RWPE1 (cell line): ENCODE measurements at places on chromosomes 1 and 21.

DNA sequence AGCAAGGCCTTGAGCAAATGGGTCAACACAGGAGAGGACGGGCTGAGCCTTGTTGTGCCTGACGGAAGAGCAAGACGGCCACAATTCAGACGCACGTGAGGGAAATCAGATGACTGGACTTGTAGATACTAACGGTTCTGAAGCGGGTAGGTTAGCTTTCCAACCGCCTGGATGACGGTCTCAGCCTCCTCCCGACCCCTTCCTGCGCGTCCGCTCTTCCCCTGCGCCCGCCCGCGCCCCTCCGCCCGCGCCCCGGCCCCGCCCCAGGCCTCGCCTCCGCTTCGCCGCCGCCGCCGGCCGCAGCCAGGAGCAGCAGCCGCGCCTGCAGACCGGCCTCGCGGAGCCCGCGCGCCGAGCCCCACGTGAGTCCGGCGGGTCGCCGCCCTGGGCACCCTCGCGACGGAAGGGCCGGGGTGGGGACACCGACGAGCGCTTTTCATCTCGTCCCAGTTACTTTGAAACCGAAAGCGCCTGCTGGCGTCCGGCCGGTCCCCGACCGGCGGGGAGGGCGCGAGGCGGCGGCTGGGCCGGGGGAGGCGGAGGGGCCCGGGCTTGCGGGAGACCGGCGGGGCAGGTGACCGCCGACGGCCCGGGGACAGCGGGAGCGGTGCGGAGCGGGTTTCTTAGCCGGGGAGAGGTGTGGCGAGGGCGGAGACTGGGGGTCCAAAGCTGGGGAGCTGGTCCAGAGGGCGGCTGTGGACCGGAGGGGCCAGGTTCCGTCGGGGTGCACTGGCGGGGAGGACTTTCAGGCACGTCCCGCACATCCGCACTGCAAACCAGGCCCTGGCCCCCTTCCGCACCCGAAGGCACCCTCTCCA is at the start of gene TRAF5:
TRAF5 (plus strand) TSS at position 306 of the 818 bp plus-strand sequence. CDS start 26,407 bp downstream, outside the sequence.
- peak; percentile 42 for DNase-seq

- no peak for DNase-seq
Measured at GRCh38 chr1:34054920-34055319, 110.1 kb downstream of the CSMD2 start.

- no peak for DNase-seq
Measured at GRCh38 chr1:206742719-206743383, 27.7 kb upstream of the IL19 start.

- no peak for DNase-seq
Measured at GRCh38 chr1:58879464-58879863, 95.6 kb upstream of the JUN start.

DNA sequence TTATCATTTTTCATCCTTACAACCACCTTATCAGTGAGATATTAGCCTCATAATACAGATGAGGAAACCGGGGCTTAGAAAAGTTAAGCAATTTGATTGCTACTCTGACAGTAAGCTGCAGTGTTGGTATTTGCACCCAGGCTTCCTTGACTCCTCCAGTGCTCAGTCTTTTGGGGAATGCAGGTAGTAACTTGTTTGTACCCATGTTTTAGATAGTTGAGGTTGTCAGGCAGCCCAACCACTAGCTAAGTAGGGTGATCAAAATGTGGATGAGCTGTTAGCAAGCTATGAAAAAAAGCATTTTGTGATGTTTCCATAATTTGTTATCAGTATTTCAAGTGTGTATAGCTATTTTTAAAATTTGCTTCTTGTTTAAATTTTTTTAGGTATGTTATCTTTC is 80.8 kb downstream of the SASS6 start:
- peak; percentile 36 for DNase-seq

GRCh38 chr1:11961230-11961629 is 19.0 kb upstream of the MFN2 start:
- DNase-seq = no peak
